NCI-H1417 treated with DMSO at 0.1 percent for 48 hours (cell line): ENCODE measurements at places on chromosomes 5 and 9.
A peak's percentile ranks its signal among the peaks of the same experiment; 100 is the strongest.

GRCh38 chr5:160742446-160742845 is 109.6 kb downstream of the ATP10B start:
- no peak for DNase-seq

- peak; percentile 48 for DNase-seq
Observed at GRCh38 chr9:90142580-90142979, 500.0 kb downstream of the DIRAS2 start.

DNA sequence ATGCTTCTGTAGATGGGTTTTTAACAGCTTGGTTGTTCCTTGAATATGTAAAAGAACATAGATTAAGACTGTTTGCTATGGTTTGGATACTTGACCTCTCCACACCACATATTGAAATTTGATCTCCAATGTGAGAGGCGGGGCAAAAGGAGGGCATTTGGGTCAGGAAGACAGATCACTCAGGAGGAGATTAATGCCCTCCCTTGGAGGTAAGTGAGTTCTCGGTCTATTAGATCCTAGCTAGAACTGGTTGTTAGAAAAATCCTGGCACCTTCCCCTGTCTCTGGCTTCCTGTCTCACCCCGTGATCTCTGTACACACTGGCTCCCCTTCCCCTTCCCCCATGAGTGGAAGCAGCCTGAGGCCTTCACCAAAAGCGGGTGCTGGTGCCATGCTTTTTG is 281.1 kb upstream of the ANKRD55 start:
- no peak for DNase-seq

DNA sequence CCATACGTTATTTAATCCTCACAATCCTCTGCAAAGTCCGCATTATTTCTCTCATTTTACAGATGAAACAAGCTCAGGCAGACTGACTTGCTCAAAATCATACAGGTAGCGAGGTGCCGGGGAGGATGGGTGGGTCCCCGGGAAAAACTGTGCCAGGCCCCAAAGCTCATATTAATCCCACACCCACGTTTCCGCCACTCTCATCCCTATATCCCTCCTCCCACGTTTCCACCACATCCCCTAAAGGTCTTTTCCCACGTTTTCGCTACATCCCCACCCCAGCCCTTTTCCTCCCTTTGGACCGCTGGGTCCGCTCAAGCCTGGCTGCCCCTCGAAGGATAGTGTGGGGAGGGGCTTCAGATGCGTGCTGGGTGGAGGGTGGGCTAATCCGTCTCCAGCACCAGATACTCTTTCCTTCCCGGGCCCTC is 434 bp upstream of the FSD1L start:
- DNase-seq: no peak

- DNase-seq: no peak
Observed at GRCh38 chr9:124652615-124653393, 118.3 kb downstream of the NR6A1 start.

- no peak for DNase-seq
Observed at GRCh38 chr5:126334760-126335159, 88.4 kb upstream of the GRAMD2B start.

DNA sequence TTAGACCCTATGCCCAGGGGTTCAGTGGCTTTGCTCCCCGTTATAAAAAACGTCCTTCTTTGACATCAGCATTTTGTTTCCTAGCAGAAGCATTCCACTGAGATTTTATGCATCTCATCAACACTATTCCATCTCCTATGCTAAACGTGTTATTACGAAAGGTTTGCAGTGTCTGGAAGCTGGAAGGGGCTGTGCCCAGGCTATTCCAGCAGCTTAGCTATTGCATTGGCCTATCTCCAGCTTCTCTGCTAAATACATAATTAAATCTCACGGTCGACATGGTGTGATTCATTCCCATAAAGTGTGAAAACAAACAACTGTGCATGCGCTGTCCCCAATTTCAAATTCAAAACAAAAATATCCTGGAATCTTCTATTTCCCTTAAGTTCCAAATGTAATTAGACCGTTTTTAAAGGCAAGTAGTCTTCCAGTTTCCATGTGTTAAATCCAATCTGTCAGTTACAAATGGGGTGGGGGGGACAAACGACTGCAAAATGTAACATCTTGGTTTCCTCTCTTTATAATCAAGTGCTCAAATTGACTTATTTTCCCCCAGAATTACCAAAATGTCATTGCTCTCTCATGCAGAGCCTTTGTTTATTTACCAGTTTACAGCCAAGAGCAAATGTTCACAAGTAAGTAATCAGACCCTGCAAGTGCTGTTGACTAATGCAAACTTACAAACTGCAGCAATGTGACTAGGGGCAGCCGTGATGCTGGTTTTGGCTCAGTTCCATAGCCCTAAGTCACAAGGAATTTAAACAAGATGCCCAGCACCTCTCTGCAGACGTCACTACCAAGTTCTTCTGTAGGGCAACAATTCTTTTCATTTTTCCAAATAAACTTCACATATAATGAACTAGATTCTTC is 212.3 kb upstream of the RORB start:
- DNase-seq: no peak

- DNase-seq: no peak
Observed at GRCh38 chr9:36967997-36968396, 66.1 kb downstream of the PAX5 start.

DNA sequence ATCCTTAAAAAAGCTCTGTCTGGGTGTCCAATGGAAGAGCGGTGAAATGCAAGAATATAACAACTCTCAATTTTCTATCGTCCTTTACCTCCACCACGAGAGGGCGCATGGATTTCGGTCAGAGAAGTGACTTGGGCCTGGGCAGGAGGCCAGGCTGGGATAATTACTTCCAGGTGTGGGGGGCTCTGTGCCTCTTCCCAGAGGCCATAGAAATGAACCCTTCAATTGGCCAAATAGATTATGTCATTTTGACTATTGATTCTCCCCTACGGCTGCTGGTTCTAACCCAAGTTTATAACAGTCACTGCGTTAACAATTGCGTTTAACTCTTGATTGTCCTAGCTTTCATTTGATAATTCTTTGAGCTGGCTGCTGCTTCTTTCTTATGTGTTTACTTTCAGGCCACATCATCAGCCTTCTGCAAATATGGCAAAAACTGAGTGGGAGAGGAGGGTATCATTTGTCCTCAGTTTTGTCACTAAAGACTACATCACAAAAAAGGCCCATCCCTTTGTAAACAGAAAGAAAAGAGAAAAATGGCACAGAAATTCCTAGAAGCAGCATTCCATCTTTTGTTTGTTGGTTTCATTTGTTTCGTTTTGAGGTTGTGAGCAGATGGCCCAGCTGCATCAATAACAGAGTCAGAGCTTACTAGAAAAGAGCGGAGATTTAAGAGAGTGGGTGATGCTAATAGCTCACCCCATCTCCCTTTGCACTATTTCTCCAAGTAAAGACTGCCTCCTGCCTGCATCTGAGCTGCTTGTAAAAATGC is 45.4 kb upstream of the ZFR start:
- peak; percentile 80 for DNase-seq

- DNase-seq: no peak
Observed at GRCh38 chr5:151363673-151364072, 16.3 kb upstream of the SLC36A2 start.

GRCh38 chr5:76291305-76292077 is 111.6 kb upstream of the IQGAP2 start:
- DNase-seq: no peak

DNA sequence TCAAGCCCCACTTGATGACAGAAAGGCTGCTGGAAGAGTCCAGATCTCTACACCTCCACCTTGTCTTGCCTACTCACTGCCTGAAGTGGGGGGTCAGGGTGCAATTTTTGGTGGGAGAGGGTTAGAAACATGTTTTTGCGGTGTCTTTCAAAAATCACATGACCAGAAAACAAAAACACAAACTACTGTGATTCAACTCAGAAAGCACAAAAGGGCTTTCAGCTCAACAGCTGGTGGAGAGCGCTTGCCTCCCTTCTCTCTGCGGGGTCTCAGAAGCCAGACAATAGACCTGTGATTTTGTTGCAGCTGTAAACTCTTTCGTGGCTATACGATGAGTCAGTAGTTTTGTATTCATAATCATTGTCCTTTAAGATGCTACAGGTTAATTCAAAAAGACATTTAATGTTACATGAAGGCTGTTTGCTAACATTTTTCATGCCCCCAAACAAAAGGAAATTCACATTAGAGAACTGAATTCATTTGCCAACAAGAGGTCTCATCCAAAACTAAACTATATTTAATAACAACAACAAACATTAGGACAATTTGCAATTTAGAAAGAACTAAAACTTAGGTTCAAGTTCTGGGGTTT is 172.6 kb upstream of the RAI14 start:
- no peak for DNase-seq

- no peak for DNase-seq
Observed at GRCh38 chr9:8287501-8287900, 487.9 kb upstream of the DMAC1 start.

- DNase-seq: no peak
Observed at GRCh38 chr5:126002222-126002897, 420.8 kb upstream of the GRAMD2B start.
